ENCODE measurements at places on chromosomes 12 and 14.

GRCh38 chr12:87820524-87821202, 208.5 kb downstream of the C12orf50 start:
- DNase-seq = no peak

GRCh38 chr14:46051796-46052195, 599.8 kb downstream of the RPL10L start:
- DNase-seq = no peak

DNA sequence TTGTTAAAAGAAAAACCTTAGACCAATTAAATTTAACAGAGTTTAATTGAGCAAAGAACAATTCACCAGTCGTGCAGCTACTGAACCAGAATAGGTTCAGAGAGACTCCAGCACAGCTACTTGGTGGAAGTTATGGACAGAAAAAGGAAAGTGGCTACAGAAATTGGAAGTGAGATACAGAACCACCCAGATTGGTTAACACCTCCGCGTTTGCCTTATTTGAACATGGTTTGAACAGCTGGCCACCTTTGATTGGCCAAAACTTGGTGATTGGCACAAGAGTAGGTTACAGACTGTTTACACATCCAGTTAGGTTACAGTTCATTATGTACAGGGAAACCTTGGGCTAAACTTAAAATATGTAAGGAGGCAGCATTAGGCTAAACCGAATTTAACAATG, 54.9 kb downstream of the SRGAP1 start:
- DNase-seq = no peak

GRCh38 chr12:1863823-1864222, 43.5 kb downstream of the LRTM2 start:
- no peak for DNase-seq

DNA sequence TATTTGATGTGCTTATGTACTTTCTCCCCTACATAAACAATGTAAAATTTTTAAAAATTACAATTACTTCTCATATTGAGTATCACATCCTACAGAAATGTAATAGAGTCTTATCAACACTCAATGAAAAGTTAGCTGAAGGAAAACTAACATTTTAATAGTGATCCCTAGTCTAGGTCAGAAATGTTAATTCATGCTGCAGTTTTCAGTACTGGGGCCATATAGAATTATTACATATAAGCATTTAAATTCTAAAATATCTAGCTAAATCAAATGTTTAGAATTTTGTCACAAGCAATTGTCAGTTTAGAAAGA, 37.8 kb downstream of the SLC6A15 start:
- no peak for DNase-seq

- no peak for DNase-seq
These were observed 93.4 kb upstream of the CPM start for GRCh38 chr12:69026336-69026735.

GRCh38 chr14:69996216-69996615, 117.0 kb downstream of the SMOC1 start:
- no peak for DNase-seq

GRCh38 chr12:11693601-11694000, 44.1 kb downstream of the ETV6 start:
- DNase-seq = no peak

Measured in NCI-H1436 treated with DMSO at 0.1 percent for 48 hours (cell line).